Activated CD4-positive, alpha-beta T cell treated with anti-CD3 and anti-CD28 coated beads, Interleukin-2, amount 50 U/mL, for 1 hour (primary cell): ENCODE measurements at places on chromosomes 4 and X.

DNA sequence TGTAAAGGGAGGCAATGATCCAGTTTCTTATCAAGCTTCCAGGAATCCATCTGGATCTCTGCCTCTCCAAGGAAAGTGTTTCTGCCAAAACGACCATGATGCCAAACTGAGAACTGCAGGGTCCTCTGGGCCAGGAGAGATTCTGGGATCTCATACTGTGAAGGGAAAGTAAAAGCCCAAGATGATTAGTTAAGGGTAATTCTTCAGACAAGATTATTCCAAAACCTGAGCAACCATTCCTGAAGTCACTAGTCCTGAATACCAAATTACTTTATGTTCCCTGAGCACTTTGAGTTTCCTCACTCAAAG lies 42.0 kb downstream of the SRPX2 start:
- DNase-seq: no peak

- no peak for DNase-seq
Observed at GRCh38 chrX:47585273-47585672, 3.0 kb downstream of the TIMP1 start.

DNA sequence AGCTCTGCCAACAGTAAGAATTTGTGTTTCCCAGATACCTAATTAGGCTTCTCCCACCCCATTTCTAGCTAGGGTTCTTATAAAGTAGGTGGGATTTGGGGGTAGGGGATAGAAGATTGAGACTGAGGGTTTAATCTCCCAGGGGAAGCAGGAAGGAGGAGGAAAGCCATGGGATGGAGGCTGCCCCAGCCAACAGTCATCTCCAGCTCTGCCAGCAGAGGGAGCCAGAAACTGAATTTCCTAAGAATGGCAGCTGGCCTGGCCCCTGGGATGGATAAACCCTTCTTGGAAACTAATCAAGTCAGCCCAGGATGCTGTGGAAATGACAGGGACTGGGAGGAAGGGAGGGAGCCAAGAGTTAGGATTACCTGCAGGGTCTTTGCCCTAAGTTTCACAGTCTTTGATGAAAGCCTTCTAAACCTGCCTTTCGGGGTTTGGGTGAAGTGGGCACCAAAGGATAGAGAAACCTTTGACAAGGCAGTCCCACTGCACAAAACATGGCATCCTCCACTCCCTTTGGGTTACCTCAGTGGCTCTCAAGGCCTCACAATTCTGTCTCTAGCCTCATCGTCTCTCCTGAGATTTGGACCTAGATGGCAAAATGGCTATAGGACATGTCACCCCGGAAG lies 6.7 kb upstream of the ERCC6L start:
- DNase-seq: peak; percentile 27

- DNase-seq: no peak
Observed at GRCh38 chr4:126071346-126072333, 756.9 kb downstream of the FAT4 start.

DNA sequence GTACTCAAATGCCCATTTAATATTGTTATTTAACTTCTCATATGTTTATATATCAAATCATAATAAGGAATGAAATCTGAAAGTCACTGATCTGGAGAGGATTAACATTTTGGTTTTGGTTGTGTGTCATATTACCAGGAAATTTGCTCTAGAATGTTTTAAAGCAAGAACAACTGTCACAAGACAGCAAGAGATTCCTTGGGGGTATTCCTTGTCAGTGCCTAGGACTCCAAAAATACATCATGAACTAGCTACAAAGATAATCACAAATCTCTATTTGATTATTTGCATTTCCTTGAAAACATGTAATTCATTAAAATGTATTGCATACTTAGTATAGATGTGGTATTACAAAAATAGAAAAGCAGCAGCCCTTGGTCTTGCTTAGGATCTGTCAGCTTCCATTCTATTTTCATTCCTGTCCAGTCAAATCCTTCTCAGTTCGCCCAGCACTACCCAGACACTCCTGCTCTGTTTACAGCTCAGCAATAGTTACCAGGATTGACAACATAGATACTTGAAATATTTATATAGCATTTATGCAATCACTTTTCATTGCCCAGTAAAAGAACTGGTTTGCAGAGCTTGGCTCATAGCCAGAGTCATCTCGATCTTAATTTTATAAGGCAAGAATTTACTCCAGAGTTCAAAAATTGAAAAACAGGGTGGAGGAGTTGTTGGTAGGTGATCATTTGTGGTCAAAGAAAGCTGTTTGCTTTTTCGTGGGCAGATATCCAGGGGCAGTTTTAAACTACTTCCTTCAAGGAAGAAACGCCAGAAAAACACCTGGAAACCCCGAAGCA lies 9.2 kb upstream of the BMP3 start:
- no peak for DNase-seq

DNA sequence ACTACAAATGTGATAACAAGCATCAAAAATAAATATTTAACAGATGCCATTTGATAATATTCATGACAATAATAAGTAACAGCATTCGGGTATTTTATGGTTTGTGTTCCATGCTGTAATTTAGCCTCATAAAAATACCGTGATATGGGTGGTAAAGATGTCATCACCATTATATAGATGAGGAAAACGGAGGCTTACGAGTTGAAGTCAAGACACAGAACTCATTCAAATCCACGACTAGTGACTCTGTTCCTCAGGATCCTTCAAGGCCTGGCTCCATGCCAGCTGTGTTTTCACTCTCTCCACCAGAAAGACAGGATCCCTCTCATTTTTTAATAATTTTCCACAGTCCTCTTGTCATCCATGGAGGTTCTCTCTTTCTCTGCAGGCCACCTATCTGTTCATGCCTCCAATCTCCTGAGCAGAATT lies 94.5 kb downstream of the APBB2 start:
- no peak for DNase-seq

- DNase-seq: no peak
Observed at GRCh38 chr4:53021754-53022512, 159.8 kb downstream of the RASL11B start.

- DNase-seq: no peak
Observed at GRCh38 chr4:13289391-13289790, 194.7 kb downstream of the RAB28 start.

- no peak for DNase-seq
Observed at GRCh38 chr4:127732623-127733328, 2.6 kb downstream of the SLC25A31 start.

GRCh38 chr4:36043901-36044300 lies 200.4 kb downstream of the ARAP2 start:
- no peak for DNase-seq

DNA sequence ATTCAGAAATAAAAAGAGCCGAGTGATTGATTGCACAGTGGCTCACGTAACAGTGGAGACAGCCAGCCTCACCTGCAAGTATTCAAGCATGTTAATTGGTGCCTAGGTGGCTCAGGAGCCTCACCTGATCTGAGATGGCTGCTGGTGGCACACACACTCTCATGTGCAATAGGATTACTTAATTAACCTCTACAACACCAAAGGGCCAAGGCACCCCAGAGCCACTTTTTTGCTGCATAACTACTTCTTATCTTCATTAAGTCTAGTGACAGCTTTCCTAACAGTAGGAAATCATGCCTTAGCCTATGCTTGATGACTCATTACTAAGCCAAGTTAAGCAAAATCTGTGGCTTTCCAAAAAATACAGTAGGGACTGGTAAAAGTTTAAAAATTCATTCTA lies 117.3 kb upstream of the NOCT start:
- DNase-seq: no peak

- DNase-seq: no peak
Observed at GRCh38 chr4:148649652-148650331, 207.6 kb upstream of the NR3C2 start.

DNA sequence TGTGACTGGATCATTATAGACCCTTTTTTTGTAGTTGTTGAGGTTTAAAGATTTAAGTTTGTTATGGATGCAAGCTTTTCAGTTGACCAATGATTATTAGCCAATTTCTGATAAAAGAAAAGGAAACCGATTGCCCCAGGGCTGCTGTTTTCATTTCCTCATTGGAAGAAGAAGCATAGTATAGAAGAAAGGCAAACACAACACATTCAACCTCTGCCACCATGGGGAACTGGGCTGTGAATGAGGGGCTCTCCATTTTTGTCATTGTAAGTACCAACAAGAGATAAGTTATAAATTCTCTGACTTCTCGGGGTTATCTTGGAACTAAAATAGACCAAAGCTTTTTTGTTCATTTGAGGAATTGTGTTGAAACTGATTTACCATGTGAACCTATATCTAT lies at the start of gene CYBB:
CYBB (plus strand) TSS at position 203 of the 400 bp plus-strand sequence; CDS start at position 222, 19 bp downstream.
- no peak for DNase-seq

DNA sequence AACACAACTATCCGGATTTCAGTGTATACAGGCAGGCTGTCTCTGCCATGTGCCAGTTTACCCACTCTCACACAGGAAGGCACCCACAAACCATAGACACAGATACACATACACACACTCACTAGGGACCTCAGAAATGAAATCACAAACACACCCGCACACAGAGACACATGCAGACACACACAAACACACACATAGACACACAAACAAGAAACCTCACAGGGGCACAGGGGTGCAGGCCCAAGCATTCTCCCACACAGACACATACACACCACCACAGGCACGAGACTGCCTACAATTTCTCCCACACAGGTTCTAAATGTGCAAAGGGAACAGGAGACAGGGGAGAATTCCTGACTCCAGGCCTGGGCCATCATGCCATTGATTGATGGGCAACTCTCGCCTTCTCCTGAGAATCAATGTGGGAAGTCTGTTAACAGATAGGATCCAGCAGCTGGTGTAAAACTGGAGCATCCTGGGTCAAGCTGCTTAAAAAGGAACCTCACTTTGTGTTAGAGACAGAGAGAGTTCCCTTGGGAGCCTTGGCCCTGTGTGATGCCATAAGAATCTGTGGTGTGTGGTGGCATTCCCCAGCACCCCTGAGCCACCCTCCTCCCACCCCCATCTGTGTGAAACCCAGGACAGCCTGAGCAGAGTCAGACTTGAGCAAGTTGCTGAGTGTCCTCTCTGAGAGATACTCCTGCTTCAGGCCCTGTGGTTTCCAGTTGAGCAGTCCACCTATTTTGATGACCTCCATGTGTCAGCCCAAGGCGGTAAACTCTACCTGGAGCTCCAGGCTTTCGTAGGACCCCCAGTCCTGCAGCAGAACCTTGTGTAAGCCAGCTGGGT lies 33.9 kb downstream of the NBDY start:
- no peak for DNase-seq
